ENCODE measurements at places on chromosomes 1 and 21. TPM values are rescaled to one million over a fixed set of nuclear protein-coding genes. Genes with fewer than 3 reads are reported as not detected.

The KDF1 gene
- total RNA-seq: 2.8 TPM

The UTP25 gene
- 15.2 TPM for total RNA-seq

The DDR2 gene
- total RNA-seq: 0.21 TPM

The CLCA4 gene
- not detected for total RNA-seq

The RXRG gene
- total RNA-seq: not detected

The LRIF1 gene
- total RNA-seq: 25.9 TPM

The CASQ2 gene
- not detected for total RNA-seq

The SLC5A9 gene
- not detected for total RNA-seq

The PPIAL4G gene
- 3.0 TPM for total RNA-seq

The CDC20 gene
- total RNA-seq: 0.39 TPM

The PLPPR5 gene
- total RNA-seq: not detected

The PDC gene
- not detected for total RNA-seq

The NID1 gene
- not detected for total RNA-seq

The RNF220 gene
- 129 TPM for total RNA-seq

The KCNE1 gene
- total RNA-seq: 0.19 TPM
